ENCODE measurements at places on chromosomes 7 and 10.

GRCh38 chr10:70843333-70843732, 27.6 kb downstream of the SGPL1 start:
- no peak for DNase-seq

- DNase-seq: peak; percentile 71
Measured at GRCh38 chr7:99459087-99459486, 6.9 kb downstream of the ATP5MF start.

DNA sequence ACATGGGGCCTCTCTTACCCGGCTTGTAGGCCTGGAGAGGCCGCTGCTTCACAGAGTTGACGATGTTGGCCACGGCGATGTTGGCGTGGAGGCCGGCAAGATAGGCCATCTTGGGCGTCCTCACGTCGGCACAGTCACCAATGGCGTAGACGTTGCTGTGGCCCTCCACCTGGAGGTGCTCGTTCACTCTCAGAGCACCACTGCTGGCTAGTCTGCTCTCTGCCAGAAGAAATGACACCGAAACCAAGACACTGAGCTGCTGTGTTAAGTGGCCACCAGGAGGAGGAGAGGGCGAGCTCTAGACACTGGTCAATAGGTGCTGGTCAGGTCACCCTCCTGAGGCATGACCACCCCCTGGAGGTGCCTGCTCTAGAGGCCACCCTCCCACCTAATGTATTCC, 17.7 kb downstream of the AIFM2 start:
- no peak for DNase-seq

DNA sequence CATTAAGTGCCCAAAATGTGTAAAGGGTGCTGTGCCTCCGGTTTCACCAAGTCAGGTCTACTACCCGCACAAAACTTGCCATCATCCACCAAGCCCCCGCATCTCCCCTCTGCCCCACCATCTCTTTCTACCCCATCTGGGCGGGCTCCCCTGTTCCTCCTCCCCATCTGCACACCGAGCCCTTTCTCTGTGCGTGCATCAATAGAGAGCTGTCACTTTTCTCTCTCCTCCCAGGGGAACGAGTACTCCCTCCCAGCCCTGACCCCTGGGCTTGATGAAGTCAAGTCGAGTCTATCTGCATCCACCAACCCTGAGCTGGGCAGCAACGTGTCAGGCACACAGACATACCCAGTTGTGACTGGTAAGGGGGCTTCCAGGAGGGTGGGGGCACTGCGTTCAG, 63.5 kb downstream of the PAX2 start:
- DNase-seq: no peak

DNA sequence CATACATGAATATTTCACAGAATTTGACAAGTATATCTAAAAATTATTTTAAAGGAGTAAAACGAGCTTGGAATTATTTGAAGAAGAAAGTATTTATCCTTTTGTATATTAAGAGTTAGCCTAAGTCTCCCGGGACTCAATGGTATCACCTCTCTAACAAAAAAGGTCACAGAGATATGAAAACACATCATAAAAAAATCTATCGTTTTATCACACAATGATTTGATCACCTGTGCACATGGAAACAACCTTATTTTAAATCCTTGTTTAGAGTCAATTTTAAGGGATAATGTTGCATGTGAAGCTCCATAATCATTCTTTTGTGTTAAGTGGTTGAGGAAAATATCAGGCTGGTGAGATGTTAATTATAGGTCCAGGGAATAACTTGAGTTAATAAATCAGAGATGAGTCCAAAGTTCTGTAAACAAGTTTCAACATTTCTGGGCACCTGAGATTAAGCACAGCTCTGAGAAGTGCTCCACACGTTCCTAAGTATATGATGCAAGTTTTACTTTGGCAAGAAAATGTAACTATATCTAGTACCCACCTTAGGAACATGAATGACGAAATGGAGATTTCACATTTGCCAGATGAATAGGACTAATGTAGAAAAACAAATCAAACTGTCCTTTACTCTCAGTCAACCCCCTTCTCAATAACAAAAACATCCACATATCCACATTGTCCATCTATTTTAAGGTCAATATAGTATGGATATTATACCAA, 148.5 kb upstream of the AKR1E2 start:
- no peak for DNase-seq

GRCh38 chr7:136656516-136656915, 211.9 kb upstream of the CHRM2 start:
- no peak for DNase-seq

GRCh38 chr10:104680467-104681401, 39.6 kb downstream of the SORCS3 start:
- no peak for DNase-seq

DNA sequence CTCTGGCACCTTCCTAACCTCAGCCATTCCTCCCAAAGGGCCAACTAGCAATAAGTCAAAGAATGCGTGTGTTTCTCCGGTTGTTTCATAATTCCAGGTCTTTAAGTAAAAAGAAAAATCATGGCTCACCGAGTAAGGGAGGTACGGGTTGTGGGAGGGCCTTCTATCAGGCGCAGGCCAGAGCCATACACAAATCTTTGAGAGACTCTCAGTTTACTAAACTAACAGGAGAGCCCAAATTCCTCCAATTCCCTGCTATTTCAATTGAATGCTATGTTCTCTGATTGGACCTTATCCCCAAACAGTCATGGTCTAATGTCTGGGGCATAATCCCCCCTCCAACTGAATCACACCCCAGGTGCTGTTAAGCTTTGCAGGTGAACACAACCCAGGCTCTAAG, 26.2 kb upstream of the SLF2 start:
- DNase-seq: no peak

DNA sequence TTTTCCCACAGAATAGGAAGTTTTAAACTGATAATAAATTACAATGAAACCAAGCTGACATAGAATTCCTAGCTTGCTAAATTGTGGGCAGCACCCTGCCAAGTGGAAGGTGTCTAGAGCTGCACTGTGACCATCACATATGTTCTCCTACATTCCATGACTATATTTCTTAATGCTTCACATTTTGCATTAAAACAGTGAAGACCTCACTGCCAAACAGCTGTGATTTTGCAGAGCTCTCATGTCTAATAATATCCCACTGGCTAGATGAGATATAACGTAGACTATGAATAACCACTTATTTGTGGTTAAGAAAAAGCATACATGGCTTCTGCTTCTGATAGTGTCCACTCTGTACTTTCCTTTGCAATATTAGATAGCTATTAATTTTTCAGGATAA, 228.3 kb upstream of the TEX47 start:
- no peak for DNase-seq

DNA sequence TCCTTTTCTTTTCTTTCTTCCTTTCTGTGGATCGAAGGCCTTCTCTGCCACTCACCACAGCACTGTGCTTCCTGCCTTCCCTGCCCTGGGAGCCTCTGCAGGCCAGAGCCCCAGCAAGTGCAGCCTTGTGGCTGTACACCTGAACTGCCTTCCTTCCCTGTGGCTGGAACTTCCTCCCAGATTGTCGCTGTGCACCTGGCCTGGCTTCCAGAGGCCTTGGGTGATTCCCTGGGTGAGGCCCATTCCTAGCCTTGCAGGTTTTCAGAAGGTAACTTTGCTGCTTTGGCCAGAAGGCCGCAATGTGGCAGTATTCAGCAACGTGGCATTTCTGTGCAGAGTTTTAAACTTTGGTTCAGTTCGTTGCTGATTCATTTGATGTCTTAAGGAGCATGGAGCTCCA, 50.1 kb upstream of the RASGEF1A start:
- DNase-seq: no peak

DNA sequence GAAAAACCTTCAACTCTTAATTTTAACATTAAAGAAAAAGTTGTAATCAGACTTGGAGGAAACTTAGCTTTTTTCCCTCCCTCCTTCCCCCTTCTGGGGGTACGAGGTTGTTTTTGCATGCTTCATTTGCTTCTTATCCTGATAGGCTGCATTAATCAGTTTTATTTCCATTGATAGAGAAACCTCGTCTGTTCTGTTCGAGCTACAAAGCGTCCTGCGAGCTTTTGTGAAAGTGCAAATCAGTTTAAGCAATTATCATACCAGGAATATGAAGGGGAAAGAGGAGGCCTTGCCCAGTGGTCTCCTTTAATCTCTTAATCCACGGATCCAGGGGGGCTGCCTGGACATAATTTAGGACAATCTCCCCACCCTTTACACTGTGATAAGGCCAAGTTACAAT, 7.5 kb downstream of the EMX2 start:
- DNase-seq: no peak

DNA sequence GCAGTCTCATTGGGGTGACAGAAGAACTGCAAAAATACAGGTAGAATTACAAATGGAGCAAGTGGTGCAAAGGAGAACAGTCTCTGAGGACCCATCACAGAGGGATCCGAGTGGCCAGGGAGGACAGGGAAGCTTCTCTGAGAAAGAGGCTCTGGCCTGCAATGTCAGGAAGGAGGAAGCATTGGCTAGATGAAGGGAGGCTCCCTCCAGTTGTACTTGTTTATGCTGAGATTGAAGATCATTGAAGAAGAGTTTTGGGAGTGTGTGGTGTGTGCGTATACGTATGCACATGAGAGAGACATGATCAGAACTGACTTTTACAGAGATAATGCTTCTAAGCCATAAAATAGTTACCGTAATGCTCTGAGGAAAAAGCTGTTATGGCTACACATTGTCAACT, 274.7 kb upstream of the FZD8 start:
- no peak for DNase-seq

DNA sequence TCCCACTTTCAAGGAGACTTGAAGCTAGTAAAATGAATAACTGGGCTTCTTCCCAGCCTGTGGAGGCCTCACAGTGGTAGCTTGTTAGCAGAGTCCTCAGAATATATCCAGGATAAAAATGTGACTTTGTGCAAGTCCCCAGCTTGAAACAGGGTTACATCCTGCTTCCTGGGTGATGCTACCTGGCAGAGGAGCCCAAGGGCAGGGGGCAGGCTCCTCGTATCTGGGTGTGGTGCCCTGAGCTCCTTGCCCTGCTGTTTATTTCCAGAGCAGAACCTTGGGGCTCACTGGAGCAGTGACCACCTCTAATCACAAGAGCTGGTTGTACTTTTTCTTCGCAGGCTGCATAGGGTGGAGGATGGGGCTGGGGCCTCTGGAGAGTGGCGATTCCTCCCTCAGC, 94.8 kb downstream of the GRK5 start:
- no peak for DNase-seq

- DNase-seq: no peak
Measured at GRCh38 chr10:28676326-28676967, 874 bp upstream of the BAMBI start.

GRCh38 chr10:133451346-133451745, 2.4 kb upstream of the SCART1 start:
- no peak for DNase-seq

GRCh38 chr7:44561962-44562621, 11.6 kb downstream of the DDX56 start:
- peak; percentile 78 for DNase-seq

GRCh38 chr10:22379059-22379458, 33.8 kb downstream of the SPAG6 start:
- no peak for DNase-seq

- DNase-seq: no peak
Measured at GRCh38 chr7:14341200-14341775, 351.8 kb upstream of the ETV1 start.

- DNase-seq: no peak
Measured at GRCh38 chr10:30415593-30415992, 18.4 kb upstream of the MAP3K8 start.

DNA sequence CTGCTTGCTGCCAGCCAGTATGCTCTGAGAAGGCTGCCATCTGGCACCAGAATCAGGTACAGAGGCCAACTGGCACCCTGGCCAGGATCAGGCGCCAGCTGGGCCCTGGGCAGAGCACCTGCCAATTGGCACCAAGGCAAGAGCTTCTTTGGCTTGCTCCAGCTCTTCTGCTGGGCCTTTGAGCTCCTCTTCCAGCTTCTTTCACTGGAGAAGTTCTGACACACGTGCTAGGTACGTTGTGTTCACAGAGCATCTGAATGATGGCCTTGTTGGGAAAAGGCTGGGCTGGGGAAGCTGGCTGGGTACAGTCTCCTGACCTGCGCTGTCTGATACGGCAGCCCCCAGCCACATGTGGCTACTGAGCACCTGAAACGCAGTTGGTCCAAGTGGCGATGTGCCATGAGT, 31.7 kb upstream of the OPALIN start:
- DNase-seq: no peak

GRCh38 chr10:20146004-20146403, 329.8 kb downstream of the PLXDC2 start:
- DNase-seq: no peak

- peak; percentile 97 for DNase-seq
Measured at GRCh38 chr10:1109795-1110673, 53.8 kb downstream of the WDR37 start.

DNA sequence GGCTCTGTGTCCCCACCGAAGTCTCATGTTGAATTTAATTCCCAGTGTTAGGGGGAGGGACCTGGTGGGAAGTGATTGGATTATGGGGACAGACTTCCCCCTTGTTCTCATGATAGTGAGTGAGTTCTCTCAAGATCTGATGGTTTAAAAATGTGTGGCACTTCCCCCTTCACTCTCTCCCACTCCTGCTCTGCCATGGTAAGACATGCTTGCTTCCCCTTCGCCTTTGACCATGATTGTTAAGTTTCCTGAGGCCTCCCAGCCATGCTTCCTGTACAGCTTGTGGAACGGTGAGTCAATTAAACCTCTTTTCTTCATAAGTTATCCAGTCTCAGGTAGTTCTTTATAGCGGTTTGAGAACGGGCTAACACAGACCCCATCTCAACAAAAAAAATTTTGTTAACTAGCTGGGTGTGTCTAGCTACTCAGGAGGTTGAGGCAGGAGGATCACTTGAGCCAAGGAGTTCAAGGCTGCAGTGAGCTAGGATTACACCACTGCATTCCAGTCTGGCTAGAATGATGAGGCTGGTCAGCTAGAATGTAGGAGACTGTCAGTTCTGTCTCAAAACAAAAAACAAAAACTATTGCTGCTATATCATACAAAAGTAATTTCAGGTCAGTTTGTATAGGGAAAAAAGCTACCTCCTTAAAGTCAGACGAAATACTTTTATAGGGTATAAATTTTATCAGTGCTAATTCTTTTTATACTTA, 57.7 kb downstream of the ATAD1 start:
- DNase-seq: no peak

DNA sequence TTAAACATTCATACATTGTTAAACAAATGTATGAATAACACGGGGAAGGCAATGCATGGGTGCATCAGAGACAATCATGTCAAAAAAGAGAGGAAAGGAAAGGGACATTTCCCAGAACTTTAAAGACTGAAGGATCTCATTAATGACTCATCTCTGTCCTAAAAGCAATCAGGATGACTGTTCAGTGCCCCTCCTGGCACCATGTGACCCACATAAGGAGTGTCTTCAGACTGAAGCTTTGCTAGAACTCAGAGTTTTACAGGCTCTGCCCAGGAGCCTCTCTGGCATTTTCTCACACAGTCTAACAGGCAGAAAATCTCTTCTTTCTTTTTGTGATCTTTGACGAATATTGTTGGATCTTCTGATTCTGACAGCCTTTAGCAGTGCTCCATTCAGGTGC, 315.3 kb downstream of the OTUD1 start:
- no peak for DNase-seq

GRCh38 chr10:33291053-33291592, 43.3 kb downstream of the NRP1 start:
- no peak for DNase-seq

DNA sequence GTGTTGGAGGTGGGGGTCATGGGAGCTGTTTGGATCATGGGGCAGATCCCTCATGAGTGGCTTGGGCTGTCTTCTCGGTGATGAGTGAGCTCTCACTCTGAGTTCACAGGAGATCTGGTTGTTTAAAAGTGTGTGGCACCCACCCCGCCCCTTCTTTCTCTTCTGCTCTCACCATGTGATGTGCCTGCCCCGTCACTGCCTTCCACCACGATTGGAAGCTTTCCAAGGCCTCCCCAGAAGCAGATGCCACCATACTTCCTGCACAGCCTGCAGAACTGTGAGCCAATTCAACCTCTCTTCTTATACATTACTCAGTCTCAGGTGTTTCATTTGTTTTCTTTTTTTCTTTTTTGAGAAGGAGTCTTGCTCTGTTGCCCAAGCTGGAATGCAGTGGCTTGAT, 170.0 kb downstream of the PTPN20 start:
- no peak for DNase-seq

All from RKO (cell line).